ENCODE measurements at places on chromosomes 5 and 9.

- H3K4me3 ChIP-seq: no peak overlapping the region
- no peaks in the 10 kb centered on the region for H3K27me3 ChIP-seq
- peak overlapping the region; percentile 39 for H3K27ac ChIP-seq
- H3K36me3 ChIP-seq: no peaks in the 10 kb centered on the region
- DNase-seq: no peak
- peaks cover 51% of the 10 kb centered on the region for H3K4me1 ChIP-seq
Observed at GRCh38 chr9:131708226-131709002, 31.5 kb downstream of the RAPGEF1 start.

DNA sequence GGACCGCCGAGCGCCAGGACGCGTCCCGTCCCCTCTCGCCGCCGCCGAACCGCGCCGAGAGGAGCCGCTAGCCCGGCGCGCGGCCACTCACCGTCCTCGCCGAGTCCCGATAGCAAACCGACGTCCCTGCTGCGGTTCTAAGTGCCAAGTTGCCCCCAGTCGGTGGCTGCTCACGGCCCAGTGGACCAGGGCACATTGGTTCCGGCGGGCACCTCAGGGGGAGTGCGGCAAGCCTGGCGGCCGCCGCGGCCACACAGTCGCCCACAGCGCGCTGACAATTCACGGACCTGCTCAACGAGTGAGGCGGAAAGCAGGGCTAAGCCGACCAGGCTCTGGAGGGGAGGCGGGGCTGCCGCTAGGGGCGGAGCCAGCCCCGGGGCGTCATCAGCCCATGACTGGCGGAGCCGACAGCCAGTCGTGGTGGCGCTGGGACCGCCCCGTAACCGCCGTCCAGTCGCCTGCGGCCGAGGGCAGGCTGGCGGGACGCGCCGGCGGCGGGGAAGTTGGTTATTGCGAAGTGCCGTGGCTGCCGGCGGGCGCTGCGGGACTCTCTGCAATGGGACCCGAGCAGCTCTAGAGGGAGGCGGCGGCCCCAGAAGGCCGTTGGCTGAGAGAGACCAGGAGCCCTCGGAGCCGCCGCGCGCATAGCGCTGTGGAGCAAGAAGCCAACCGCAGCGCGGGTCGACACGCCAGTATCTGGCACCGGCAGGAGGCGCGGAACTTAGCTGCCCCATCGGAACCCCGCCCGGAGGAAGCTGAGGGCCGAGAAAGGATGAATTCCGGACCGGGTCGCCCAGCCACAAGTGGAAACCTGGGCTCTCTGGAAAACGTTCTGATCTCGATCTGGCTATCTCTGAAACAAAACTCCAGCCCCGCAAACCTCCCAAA lies at the start of gene MARCHF3:
Gene MARCHF3 (minus strand): TSS at position 300 of the 888 bp plus-strand sequence. CDS start 112,387 bp downstream, outside the sequence.
- peak within 1 kb of the TSS; percentile 65 for H3K27ac ChIP-seq
- DNase-seq: peak; percentile 98

- no peaks in the 10 kb centered on the region for H3K27me3 ChIP-seq
- DNase-seq: no peak
- H3K4me3 ChIP-seq: no peak overlapping the region
Observed at GRCh38 chr5:56206126-56206910, 26.8 kb downstream of the ANKRD55 start.

DNA sequence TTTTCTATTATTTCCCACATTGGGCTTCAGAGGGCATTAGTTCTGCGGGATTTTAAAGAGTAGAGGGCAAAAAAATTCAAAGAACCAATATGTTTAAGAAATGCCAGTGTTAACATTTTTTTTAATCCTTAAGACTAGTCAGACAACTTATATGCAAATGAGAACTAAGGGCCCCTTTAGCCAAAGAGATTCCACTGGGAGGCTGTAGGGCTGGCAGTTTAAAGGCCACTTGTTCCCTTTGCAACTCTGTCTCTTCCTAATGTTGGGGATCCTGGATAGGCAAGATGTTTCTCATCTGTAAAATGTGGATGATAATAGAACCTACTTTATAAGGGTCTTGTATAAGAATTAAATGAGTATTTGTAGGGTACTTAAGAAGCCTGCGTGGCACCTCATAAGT lies 1395.9 kb downstream of the PTPRD start:
- no peak overlapping the region for H3K27ac ChIP-seq
- H3K27me3 ChIP-seq: no peaks in the 10 kb centered on the region
- H3K4me1 ChIP-seq: no peaks in the 10 kb centered on the region
- no peak overlapping the region for H3K4me3 ChIP-seq
- no peak for DNase-seq
- H3K36me3 ChIP-seq: no peaks in the 10 kb centered on the region

DNA sequence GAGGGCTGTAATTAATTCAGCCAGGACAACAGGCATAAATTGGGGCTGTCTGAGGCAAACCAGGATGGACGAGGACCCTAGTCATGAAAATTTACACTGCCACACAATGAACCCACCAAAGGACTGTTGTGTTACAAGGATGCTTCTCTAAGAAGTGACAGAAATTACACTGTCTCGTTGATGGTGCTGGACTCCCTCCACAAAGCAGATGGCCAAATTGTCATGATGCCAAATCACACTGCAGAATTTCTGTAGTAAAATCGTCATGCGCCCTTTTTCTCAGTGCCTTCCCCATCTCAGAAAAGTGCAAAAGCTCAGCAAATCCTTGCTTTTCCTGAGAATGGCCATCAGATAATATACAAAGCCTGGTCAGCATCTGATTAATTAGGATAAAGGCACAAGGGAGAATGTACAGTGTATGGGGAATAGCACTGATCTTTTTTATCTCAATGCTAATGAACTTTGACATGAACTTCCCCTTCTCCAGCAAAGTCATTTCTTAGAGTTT lies 545.8 kb downstream of the CSNK1G3 start:
- no peaks in the 10 kb centered on the region for H3K36me3 ChIP-seq
- no peak overlapping the region for H3K4me3 ChIP-seq
- no peak overlapping the region for H3K27ac ChIP-seq
- H3K4me1 ChIP-seq: peaks cover 21% of the 10 kb centered on the region
- no peak for DNase-seq
- H3K27me3 ChIP-seq: no peaks in the 10 kb centered on the region

DNA sequence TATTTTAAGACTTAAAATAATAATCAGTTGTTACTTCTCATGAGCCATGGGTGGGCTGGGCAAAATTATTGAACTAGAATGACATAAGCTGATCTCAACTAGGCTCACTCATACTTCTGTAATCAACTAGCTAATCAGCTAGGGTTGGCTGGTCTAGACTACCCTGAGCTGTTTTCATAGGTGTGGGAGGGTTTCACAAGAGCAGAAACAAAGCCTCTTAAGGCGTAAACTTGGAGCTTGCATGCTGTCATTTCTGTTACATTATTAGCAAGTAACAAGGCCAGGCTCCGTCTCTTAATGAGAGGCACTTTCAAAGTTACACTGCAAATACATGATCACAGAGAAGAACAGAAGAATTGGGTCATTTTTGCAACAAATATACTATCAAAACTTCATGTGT lies 57.2 kb upstream of the GHR start:
- no peak for DNase-seq
- no peak overlapping the region for H3K4me3 ChIP-seq
- H3K4me1 ChIP-seq: no peaks in the 10 kb centered on the region
- H3K36me3 ChIP-seq: no peaks in the 10 kb centered on the region
- no peak overlapping the region for H3K27ac ChIP-seq

DNA sequence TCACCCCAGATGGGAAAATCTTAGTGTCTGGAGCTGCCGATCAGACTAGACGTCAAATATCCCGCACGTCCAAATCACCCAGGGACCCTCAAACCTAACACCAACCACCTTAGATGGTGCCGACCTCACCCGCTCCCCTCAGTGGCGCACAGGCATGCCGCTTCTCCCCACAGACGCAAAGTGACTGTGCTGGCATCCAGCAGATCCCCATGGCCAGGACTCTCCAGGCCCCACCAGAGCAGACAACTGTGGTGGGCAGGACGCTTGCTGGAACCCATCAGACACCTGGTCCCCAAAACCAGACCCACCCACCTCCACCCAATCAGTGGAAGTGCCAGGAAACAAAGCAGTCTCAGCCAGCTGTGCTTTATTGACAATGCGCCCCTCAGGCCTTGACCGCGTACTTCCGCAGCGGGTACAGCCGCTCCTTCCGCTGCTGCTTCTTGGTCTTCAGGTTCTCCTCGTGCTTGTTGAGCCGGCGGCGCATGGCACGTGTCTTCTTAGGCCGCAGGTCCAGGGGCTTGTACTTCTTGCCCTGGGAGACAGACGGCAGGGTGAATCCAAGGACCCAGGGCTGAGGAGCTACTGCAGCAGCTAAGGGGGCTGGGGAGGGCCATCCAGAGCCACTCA lies 4.1 kb downstream of the RPL35 start:
- no peak overlapping the region for H3K27ac ChIP-seq
- no peak for DNase-seq
- no peaks in the 10 kb centered on the region for H3K36me3 ChIP-seq
- H3K4me1 ChIP-seq: peaks cover 16% of the 10 kb centered on the region
- H3K27me3 ChIP-seq: no peaks in the 10 kb centered on the region

GRCh38 chr5:146753641-146754040 lies 124.9 kb downstream of the PPP2R2B start:
- H3K36me3 ChIP-seq: no peaks in the 10 kb centered on the region
- DNase-seq: no peak
- H3K27ac ChIP-seq: no peak overlapping the region
- H3K27me3 ChIP-seq: no peaks in the 10 kb centered on the region
- no peaks in the 10 kb centered on the region for H3K4me1 ChIP-seq

DNA sequence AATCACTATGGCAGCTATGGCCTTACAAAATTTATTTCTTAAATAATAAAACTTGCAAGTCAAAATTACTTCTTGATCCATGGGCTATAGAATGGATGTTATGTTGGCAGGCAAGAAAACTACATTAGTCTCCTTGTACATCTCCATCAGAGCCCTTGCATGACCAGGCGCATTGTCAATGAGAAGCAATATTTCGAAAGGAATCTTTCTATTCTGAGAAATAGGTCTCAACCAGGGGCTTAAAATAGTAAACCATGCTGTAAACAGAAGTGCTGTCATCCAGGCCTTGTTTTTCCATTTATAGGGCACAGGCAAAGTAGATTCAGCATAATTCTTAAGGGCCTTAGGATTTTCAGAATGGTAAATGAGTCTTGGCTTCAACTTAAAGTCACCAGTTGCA lies 220.1 kb downstream of the SREK1 start:
- H3K4me1 ChIP-seq: no peaks in the 10 kb centered on the region
- no peak overlapping the region for H3K27ac ChIP-seq
- peaks cover 5% of the 10 kb centered on the region for H3K27me3 ChIP-seq
- H3K4me3 ChIP-seq: no peak overlapping the region

- peak; percentile 52 for DNase-seq
- H3K4me1 ChIP-seq: peaks cover 6% of the 10 kb centered on the region
- peaks cover 100% of the 10 kb centered on the region for H3K27me3 ChIP-seq
- H3K36me3 ChIP-seq: no peaks in the 10 kb centered on the region
Observed at GRCh38 chr5:77638763-77639671, 504 bp upstream of the OTP start.

GRCh38 chr5:122985954-122986721 lies 50.4 kb downstream of the PPIC start:
- no peaks in the 10 kb centered on the region for H3K27me3 ChIP-seq
- DNase-seq: no peak
- H3K27ac ChIP-seq: no peak overlapping the region
- no peak overlapping the region for H3K4me3 ChIP-seq

GRCh38 chr5:173988554-173989431 lies at the start of gene C5orf47:
TSS of gene C5orf47 (plus strand) at chr5:173989170. CDS start at chr5:173989264, 94 bp downstream.
- no peaks in the 10 kb centered on the region for H3K4me1 ChIP-seq
- DNase-seq: no peak
- H3K36me3 ChIP-seq: no peaks in the 10 kb centered on the region
- H3K4me3 ChIP-seq: no peak within 1 kb of the TSS
- no peak within 1 kb of the TSS for H3K27ac ChIP-seq

- no peak overlapping the region for H3K4me3 ChIP-seq
- H3K36me3 ChIP-seq: no peaks in the 10 kb centered on the region
- no peak for DNase-seq
- H3K27me3 ChIP-seq: no peaks in the 10 kb centered on the region
- no peak overlapping the region for H3K27ac ChIP-seq
Observed at GRCh38 chr5:8521991-8522390, 653.0 kb downstream of the MTRR start.

GRCh38 chr5:75017971-75018370 lies 34.4 kb downstream of the GCNT4 start:
- no peak overlapping the region for H3K4me3 ChIP-seq
- no peak overlapping the region for H3K27ac ChIP-seq
- no peak for DNase-seq

GRCh38 chr5:100502684-100503083 lies 32.5 kb upstream of the FAM174A start:
- no peak overlapping the region for H3K4me3 ChIP-seq
- no peak for DNase-seq
